NCI-H526 (cell line): ENCODE measurements at places on chromosomes 6 and 20.

DNA sequence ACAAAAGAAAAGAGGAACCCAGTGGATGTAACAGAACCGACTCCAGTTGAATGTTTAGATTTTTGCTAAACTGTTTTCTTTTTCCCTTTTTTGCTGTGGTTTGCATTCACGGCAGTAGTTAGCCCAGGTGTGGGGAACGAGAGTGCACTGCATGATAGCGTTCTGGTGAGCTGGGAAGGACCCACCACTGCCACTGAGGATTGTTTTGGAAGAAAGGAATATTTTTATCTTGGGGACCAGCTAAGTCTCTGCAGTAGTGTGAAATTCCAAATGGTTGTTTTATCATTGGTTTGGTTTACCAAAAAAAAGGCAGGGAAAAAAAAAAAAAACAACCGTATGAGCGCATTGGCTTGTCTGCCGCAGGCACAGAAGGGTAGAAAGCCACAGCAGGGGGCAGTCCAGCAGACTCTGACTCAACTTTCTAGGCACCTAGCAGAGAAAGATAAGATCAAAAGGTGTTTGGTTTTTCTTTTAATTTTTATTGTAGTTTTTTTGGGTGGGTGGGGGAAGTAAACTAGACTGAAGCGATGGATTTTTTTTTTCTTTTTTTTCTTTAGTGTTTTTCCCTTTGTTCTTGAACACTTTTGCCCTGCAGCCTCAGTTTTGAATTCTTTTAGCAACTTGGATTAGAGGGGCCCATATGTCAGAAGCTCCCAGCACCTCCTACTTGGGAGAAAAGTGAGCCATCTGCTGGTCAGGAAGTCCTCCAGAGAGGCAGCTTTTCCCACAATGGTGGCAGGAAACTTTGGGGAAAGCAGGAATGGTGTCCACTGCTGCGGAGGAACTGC lies 13.5 kb upstream of the RAB5IF start:
- DNase-seq, result peak; percentile 52

GRCh38 chr6:30611150-30611855 lies 5.7 kb downstream of the PPP1R10 start:
- DNase-seq, result no peak

- no peak for DNase-seq
Measured at GRCh38 chr6:31865205-31866118, 2.8 kb upstream of the NEU1 start.

GRCh38 chr20:11876555-11876954 lies 41.1 kb upstream of the BTBD3 start:
- DNase-seq, result no peak

GRCh38 chr20:17645010-17645409 lies 37.0 kb downstream of the RRBP1 start:
- no peak for DNase-seq

DNA sequence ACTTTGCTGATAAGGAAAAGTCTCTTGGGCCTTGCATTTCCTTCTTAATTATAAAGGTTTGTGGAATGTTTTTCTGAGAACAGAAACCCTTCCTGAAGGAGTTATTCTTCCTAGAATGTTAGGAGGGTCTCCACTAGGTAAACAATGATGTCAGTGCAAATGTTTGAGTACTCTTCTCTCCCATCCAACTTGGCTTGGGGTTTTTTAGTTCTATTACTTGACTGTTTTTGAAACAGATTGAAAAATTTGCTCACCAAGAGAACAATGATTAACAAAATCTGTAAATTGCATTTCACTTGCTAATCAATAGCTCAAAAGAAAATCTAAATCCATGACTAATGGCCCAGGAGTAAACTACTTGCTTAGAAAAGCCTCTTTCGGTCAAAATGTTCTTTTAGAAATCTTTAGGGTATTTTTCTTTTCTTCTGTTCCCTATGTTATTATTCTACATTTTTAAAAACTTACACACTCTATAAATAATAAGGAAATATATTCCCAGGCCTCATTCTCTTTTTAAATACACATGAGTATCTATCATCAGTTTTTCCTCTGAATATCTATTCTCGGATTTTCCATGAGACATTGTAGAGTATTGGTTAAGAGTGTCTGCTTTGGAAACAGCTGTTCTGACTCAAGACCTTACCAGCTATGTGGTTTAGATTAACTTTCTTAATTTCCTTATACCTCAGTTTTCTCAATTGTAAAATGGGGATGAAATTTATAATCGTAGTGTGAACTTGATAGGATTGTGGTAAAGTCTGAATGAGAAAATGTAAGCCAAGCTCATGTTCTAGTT lies 234.2 kb upstream of the CITED2 start:
- no peak for DNase-seq

GRCh38 chr6:46370622-46371021 lies 120.6 kb downstream of the RCAN2 start:
- no peak for DNase-seq

DNA sequence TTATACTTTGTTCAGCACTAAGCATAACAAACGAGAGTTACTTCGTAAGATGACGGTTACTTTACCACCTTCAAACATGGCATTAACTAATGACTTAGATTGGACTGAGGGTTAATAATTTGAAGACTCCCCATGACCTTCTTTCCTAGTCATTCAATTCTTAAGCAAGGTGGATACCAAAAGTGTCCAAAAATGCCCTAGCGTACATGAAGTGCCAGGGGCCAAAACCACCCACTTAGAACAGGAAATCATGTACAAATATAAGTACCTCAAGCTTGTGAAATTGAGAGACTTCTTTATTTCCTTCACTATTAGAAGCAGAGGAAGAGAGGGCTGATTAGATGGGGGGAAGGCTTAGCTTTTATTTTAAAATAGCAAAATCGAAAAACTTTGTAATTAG lies 166.4 kb downstream of the ATXN1 start:
- DNase-seq, result no peak

DNA sequence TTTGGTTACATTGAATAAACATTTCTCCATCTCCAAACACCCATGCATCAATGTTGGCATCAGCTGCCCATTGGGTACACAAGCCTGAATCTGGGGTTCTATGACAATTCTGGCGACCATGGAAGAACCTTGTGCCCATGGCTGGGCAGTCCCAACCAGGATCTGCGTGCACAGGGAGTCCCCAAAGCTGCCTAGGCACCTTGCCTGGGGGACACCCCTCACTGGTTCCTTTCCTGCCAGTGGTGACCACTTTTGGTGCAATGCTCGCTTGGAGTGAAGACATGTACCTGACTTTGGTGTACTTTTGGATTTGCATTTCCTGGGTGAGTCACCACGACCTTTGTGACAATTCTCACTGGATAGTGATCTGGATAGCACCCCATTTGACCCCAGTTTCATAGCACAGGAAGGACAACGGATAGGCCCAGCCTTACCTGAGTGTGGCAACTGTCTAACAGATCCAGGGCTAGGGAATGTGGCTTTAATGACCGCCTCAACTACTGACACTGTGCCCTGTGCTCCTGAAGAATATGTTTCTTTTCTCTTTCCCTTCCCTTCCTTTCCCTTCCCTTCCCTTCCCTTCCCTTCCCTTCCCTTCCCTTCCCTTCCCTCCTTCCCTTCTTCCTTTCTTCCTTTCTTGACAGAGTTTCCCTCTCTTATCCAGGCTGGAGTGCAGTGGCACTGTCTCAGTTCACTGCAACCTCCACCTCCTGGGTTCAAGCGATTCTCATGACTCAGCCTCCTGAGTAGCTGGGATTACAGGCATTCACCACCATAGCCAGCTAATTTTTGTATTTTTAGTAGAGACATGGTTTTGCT lies 7.1 kb downstream of the SPINT3 start:
- no peak for DNase-seq

- DNase-seq, result no peak
Measured at GRCh38 chr6:40287296-40287850, 299.8 kb downstream of the LRFN2 start.

GRCh38 chr6:105102186-105102585 lies 77.6 kb downstream of the POPDC3 start:
- no peak for DNase-seq

DNA sequence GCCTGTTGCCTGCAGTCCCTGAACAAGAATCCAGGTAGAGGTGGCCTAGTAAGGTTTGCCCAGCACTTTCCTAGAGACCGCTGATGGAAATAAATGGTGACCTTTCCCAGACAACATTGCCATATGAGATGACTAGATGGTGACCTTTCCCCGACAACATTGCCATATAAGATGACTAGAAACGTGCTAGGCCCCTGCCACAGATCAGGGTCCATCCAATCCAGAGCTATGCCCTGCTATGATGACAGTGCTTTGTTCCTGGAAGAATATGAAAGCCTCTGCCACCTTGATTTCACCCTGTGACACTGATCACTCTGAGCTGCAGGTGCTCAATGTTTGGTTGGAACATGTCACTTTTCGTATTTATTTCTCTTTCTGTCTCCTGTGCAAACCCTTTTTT lies 133.8 kb upstream of the SPTLC3 start:
- DNase-seq, result peak; percentile 17

DNA sequence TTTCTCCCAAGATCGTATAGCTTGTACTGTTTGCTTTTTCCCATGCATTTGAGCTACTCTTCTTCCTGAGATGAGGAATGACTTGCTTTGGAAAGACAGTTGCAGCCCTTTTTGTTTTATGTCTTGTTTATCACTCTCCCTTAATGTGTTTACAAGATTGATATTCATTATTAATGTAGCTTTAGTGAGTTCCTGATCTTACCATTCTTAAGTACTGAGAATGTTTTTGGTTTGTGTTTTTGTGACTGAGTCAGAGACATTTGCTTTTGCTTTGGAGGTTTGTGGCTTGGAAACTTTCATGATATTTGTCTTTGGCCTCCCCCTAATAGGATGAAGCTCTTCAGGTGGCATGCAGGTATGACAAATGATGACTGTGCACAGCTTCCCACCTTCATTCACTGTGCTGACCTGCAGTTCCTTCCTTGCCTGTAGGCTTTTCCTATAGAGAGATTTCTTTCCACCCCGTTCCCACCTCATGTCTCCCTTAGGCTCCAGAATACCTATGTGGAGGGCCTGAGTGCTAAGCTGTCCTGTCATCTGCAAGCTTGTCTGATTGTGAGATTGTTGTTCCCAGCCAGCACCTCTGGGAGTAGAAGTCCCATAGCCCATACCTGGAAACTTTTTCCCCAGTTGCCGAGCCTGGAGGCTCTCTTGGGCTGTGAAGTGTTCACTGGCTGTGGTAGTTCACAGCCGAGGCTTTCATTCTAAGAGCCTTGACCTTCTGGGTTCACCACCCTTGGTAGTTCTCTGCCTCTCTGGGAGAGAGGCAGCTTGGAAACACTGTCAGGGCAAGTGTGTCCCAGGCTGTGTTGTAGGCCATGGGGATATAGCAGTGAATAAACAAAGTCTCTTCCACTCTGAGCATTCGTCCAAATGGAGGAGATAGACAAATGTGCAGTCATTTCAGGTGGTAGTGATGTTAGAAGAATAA lies 27.1 kb downstream of the CDS2 start:
- DNase-seq, result no peak

DNA sequence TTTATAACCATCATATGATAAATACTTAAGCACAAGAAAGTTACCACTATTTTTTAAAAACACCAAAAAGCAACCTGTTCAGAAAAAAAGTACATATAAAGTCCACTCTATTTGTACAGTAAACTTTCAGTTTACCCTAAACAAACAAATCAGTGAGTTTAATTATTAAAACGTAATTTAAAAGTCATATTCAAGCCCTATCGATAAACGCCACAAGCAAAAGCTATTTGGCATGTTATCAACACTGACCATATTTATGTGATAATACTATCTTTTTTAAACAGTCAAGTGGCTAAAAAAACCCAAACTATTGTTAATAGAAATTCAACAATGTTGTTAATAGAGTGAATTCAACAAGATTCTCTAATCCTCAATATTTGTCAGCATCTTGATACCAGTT lies 1.9 kb downstream of the KATNA1 start:
- DNase-seq, result no peak

- peak; percentile 13 for DNase-seq
Measured at GRCh38 chr20:38751360-38751976, 3.2 kb downstream of the ACTR5 start.

- no peak for DNase-seq
Measured at GRCh38 chr6:223136-223535, 69.2 kb upstream of the DUSP22 start.

- DNase-seq, result no peak
Measured at GRCh38 chr6:135640449-135641111, 143.0 kb upstream of the AHI1 start.

DNA sequence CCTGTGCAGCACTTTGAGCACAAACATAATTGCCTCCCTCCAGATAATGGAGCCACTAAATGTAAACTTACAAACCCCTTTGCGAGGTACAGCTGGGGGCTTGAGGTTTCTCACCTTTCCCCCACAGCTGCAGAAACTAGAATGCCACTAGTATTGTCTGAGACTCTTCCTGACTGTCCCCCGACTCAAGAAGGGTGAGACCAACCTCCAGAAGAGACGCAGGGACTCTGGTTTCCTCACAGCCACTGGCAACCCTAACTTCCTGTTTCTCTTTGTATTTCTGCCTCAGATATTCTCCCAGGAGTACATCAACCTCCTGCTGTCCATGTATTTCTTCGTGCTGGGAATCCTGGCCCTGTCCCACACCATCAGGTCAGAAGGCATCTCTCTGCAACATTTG lies 23.6 kb downstream of the HM13 start:
- no peak for DNase-seq

DNA sequence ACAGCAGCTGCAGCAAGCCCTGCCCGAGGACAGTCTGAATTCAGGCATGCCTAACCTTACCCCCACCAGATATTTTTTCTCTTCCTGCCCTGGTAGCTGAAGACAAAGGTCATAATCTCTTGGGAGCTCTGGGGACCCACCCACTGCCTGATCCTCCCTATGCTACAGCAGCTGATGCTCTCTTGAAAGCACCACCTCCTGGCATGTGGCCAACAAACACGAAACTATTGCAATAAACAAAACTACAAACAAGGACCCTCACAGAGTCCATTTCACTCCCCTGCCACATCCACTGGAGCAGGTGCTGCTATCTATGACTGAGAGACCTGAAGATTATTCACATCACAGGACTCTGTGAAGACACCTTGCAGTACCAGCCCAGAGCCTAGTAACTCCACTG lies 238.5 kb upstream of the HS3ST5 start:
- DNase-seq, result no peak

GRCh38 chr6:113190170-113190569 lies 667.0 kb upstream of the MARCKS start:
- peak; percentile 7 for DNase-seq
